ENCODE measurements at places on chromosomes 6 and 20.

GRCh38 chr6:28729501-28730402 is 194.0 kb downstream of the TRIM27 start:
- DNase-seq = no peak

GRCh38 chr6:53066077-53066417 is 843 bp downstream of the FBXO9 start:
- peak; percentile 76 for DNase-seq

DNA sequence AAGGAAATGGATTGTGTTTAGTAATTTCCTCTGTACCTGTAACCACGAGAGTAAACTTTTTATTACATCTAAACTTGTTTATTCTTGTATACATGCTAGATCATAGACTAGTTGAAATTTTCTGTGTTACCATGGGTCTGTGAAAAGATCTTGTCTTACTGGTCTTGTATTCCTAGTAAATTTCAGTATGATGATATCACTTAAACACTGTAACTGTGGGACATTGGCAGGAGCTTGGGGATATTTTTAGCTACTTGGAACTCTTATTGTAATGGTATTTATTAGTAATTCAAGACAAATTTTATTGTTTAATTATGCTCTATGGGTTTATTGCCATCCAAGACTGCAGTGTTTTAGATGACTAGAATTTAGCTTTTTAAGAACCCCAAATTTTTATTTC is 25.9 kb upstream of the TULP4 start:
- no peak for DNase-seq

GRCh38 chr6:158799051-158799792 is 19.9 kb downstream of the EZR start:
- DNase-seq = no peak

GRCh38 chr20:62708591-62709536 is at the start of gene NTSR1:
NTSR1 (plus strand) TSS chr20:62708836; CDS start chr20:62709208, 372 bp downstream.
- DNase-seq = peak; percentile 50

GRCh38 chr20:63963784-63964301 is 5.9 kb downstream of the ZNF512B start:
- DNase-seq = peak; percentile 49

- DNase-seq = no peak
Measured at GRCh38 chr6:143232849-143233248, 172.2 kb downstream of the AIG1 start.

- no peak for DNase-seq
Measured at GRCh38 chr20:24775966-24776365, 173.1 kb upstream of the CST7 start.

- no peak for DNase-seq
Measured at GRCh38 chr20:20368418-20369249, 730 bp downstream of the INSM1 start.

GRCh38 chr20:19866070-19866469 is 108.0 kb downstream of the RIN2 start:
- no peak for DNase-seq

GRCh38 chr6:148451690-148452089 is 109.1 kb downstream of the SASH1 start:
- DNase-seq = no peak

GRCh38 chr20:31974951-31975487 is 7.1 kb downstream of the XKR7 start:
- DNase-seq = no peak

DNA sequence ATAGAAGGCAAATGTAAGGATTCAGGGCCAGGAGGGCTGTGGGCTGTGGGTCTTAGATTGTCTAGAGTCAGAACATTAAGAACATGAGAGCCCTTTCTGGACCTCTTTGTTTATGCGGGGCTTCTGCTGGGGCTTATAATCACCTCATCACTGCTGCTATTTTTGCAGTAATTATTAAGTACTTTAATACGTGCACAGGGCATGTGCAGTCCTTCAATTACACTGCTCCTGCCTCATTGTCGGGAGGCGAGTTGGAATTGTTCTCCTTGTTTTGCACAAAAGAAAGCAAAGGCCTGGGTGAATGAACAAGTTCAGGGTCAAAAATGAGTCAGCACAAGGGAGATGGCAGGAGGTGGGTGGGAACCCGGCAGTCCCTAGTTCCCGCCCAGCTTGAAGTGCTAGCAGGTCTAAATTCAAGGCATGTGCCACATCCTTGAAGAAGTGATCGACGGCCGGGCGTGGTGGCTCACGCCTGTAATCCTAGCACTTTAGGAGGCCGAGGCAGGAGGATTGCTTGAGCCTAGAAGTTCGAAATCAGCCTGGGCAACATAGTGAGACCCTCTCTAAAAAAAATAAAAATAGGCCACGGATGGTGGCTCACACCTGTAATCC is 34.4 kb upstream of the PTPN1 start:
- no peak for DNase-seq

GRCh38 chr6:158707120-158707820 is 57.4 kb downstream of the SYTL3 start:
- DNase-seq = no peak

GRCh38 chr6:33418690-33419291 is 884 bp upstream of the CUTA start:
- no peak for DNase-seq

- DNase-seq = no peak
Measured at GRCh38 chr6:75285283-75285639, 669 bp upstream of the TMEM30A start.

GRCh38 chr6:20400456-20401204 is 1.0 kb upstream of the E2F3 start:
- DNase-seq = no peak

DNA sequence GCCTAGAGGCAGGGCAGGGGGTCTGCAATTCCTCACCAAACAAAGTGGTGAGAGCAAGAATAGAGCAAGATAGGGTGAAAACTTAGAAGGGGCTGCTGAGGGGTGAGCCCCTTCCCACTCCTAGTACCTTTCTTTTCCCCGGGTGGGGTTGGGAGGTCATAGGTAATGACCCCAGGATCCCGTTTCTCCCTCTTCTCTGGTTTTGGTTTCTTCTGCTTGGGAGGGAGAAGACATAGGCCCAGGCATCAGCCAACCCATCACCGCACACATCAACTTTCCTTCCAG is 3.5 kb downstream of the VARS1 start:
- no peak for DNase-seq

DNA sequence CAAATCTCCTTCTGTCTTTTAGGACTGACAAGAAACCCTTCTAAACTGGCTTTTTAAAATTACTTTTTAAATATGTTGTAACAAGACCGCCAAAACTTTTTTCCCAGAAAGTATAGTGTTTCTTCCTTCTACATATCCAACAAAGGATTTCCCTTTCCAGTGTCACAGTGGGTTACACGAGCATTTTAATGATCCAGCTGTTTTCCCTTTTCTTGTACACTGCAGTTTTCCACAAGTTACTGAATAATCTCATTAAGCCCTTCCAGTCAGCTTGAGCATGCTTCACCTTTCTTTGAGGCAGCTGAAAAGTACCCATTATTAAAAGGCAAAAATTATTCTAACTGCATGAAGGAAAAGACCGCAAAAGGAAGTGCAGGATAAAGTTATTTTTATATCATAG is 48.6 kb downstream of the CD24 start:
- DNase-seq = no peak

DNA sequence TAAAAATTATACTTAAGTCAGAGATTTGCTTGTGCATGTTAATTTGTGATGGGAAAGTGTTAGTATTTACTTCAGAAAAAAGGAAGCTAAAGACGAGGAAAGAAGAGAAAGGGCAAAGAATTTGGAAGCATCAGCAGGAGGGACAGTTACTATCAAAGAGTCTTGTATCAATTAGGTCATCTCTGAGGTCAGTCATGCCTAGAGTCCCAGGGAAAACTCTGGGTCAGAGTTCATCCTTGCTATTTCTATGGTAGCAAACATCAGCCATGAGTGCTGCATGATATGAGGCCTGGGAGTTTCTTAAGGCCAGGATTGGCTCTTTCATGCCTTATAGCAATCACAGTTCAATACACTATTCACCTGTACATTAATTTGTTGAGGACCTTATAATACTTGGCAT is 292.9 kb downstream of the FARS2 start:
- no peak for DNase-seq

GRCh38 chr20:56429941-56430340 is 17.9 kb downstream of the CASS4 start:
- DNase-seq = no peak

- DNase-seq = no peak
Measured at GRCh38 chr20:35742741-35743523, 872 bp upstream of the RBM39 start.

- DNase-seq = no peak
Measured at GRCh38 chr6:84150705-84151104, 76.7 kb downstream of the CEP162 start.

- peak; percentile 91 for DNase-seq
Measured at GRCh38 chr20:33674294-33675135, at the start of gene NECAB3. NECAB3 (minus strand) TSS chr20:33674428; CDS start chr20:33674352, 76 bp downstream.

DNA sequence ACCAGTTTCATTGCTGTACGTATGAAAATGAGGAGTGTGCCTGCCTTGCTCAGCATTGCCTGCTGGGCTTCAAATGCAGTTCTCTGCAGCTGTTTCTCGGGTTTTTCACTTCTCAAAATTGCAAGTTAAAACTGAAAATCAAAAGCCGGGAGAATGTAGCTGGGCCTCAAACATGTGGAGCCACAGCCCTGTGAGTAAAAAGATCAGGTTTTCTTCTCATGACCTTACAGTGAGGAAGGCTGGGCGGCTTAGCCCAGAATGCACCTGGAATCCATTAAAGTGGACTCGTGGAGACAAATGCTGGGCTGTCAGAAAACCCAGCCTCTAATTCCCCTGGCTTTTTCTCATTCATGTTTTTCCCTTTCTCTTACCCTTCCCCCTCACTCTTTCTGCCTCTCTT is 34.4 kb downstream of the DSE start:
- DNase-seq = no peak

- no peak for DNase-seq
Measured at GRCh38 chr6:137056121-137056880, 11.5 kb upstream of the IL20RA start.

DNA sequence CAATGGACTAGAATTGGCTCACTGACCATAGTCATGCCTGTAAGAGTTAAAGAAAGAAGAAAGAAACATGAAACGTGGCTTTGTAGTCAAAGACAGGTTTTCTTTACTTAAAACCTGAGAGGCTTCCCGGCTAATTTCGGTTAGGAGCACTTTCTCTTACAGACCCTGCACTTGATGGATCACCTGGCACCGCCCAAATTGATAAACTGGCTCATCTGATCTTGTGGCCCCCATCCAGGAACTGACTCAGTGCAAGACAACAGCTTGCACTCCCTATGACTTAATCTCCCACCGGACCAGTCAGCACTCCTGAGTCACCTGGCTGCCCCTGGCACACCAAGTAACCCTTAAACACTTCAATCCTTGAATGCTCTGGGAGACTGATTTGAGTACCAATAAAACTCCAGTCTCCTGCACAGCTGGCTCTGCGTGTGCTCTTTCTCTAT is 12.3 kb downstream of the TMEM14B start:
- no peak for DNase-seq

DNA sequence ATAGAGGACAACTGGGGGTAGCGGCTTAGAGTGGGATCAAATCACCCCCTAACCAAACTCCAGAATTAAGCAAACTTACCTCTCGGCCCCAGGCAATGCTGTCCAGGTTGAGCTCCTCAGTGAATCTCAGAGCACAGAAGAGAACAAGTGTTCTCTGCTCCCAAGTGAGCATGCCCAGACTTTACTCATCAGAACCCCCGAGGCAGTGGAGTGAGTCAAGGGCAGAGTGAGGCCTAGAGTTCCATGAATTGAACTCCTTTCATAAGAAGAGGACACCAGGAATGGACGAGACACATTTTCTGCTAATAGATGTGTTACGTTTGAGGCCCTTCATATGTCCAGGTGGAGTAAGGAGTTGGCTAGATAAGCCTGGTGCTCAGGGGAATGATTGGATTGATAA is 134.0 kb upstream of the DTNBP1 start:
- DNase-seq = no peak

GRCh38 chr6:74277777-74278186 is 581.8 kb downstream of the CD109 start:
- no peak for DNase-seq

DNA sequence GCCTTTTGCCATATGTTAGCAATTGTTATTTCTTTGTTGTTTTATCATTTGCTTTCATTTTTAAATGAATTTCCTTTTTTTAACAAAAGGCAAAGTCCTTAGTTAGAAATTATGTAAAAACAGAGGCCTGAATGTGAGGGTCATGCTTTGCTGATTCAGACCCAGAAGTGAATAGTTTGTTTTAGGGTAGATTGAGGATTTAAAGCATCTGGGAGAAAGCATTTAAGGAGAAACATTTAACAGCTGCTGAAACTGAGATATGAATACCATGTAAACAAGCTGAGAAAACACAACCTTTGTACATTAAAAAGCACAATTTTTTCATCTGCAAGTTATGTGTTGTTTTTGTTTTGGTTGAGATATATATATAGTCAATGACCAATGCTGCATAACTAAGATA is 8.0 kb downstream of the HTR1B start:
- no peak for DNase-seq

DNA sequence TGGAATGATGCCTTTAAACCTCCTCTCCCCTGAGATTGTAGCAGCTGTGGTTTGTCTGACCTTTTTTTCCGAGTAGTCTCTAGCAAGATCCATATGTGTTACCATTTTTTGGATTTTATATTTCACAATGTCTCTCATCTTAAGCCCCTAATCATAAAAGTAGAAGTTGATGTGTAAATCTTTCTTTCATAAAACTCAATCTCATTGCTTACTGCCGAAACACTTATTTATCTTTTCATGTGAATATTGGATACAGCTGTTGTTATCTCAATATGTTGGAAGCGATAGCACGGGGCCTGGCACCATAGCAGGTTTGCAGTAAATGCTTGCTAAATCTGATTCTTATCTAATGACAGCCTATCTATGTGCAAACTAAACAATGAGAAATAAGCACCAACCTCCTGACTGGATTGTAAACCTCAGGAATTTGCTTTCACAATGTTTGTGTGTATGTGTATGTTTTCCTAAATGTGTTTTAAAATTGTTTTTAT is 14.2 kb downstream of the SMPDL3A start:
- no peak for DNase-seq

DNA sequence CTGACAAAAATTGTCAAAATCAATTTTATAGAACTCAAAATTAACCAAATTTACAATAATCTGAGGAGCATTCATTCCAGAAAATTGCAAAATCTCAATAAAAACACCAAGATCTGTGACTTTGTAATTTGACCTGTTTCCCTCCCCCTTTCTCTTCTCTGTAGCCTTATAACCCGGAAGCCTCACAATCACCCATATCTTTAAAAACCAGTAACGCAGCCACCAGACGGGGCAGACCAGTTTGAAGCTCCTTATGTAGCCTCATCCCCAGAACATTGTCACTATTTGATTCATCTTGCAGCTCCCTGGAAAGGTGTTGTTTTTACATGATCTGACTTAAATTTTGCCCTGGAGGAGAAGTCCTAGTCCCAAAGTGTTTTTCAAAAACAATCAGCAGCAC is 27.5 kb upstream of the TGM6 start:
- no peak for DNase-seq
